ENCODE measurements at places on chromosomes 6 and 20. TPM values are rescaled to one million over a fixed set of nuclear protein-coding genes. Genes with fewer than 3 reads are reported as not detected.
A peak's percentile ranks its signal among the peaks of the same experiment; 100 is the strongest.

- peaks cover 15% of the 10 kb centered on the region for H3K4me1 ChIP-seq
- no peak overlapping the region for H3K27ac ChIP-seq
- H3K27me3 ChIP-seq = peaks cover 75% of the 10 kb centered on the region
- no peak overlapping the region for H3K4me3 ChIP-seq
- DNase-seq = no peak
These were observed 19.8 kb downstream of the DLL1 start for GRCh38 chr6:170270984-170271593.

GRCh38 chr6:47310131-47310480 is 401 bp upstream of the TNFRSF21 start:
- peaks cover 4% of the 10 kb centered on the region for H3K4me1 ChIP-seq
- peaks cover 58% of the 10 kb centered on the region for H3K27me3 ChIP-seq
- H3K36me3 ChIP-seq = no peaks in the 10 kb centered on the region
- H3K27ac ChIP-seq = no peak overlapping the region
- DNase-seq = no peak

DNA sequence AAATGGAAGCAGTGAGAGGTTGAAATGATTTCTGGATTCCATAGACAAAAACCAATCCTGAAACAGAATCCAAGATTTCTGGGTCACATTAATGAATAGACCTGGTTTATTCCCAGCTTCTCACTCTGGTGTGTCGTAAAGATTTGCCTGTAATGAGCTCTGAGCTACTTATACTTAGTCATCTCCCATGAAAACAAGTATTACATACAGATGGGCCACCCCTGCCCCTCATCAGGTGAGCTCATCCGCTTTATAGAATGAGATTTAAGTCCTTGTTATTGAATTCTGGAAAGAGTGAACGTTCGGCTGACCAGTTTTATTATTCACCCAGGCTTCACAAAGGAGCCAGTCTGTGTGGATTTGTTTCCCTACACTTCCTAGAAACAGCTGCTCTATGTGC is 47.1 kb upstream of the TMEM181 start:
- no peak overlapping the region for H3K27ac ChIP-seq
- H3K4me1 ChIP-seq = peaks cover 26% of the 10 kb centered on the region
- H3K36me3 ChIP-seq = no peaks in the 10 kb centered on the region
- no peak overlapping the region for H3K4me3 ChIP-seq
- DNase-seq = no peak
- peaks cover 15% of the 10 kb centered on the region for H3K27me3 ChIP-seq

- DNase-seq = no peak
- H3K4me1 ChIP-seq = no peaks in the 10 kb centered on the region
- H3K27ac ChIP-seq = no peak overlapping the region
- no peak overlapping the region for H3K4me3 ChIP-seq
These were observed 77.3 kb downstream of the KCNB1 start for GRCh38 chr20:49405062-49405683.

GRCh38 chr6:56046576-56046975 is 171.2 kb upstream of the BMP5 start:
- no peaks in the 10 kb centered on the region for H3K36me3 ChIP-seq
- H3K27ac ChIP-seq = no peak overlapping the region
- no peaks in the 10 kb centered on the region for H3K4me1 ChIP-seq
- H3K4me3 ChIP-seq = no peak overlapping the region
- no peaks in the 10 kb centered on the region for H3K27me3 ChIP-seq

DNA sequence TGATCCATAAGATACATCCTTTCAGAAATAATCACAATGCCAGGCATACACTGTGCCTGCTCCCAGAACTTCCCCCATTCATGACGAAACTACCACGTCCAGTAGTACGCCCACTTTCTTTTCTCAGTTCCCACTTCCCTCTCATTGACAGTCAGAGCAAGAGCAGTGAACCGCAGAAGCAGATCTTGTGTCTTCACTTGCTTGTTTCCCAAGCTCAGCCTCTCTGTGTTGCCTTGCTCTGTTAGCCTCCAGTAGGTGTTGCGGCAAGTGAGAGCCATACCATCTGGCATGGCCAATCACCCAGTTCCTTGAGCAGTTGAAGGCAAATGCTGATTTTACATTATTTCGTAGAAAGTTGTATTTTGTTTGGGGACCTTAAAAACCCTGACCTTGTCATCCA is 11.7 kb downstream of the UST start:
- H3K27ac ChIP-seq = peak overlapping the region; percentile 19
- H3K4me3 ChIP-seq = peak overlapping the region; percentile 0
- peaks cover 51% of the 10 kb centered on the region for H3K4me1 ChIP-seq
- peaks cover 40% of the 10 kb centered on the region for H3K27me3 ChIP-seq
- peaks cover 2% of the 10 kb centered on the region for H3K36me3 ChIP-seq
- peak; percentile 80 for DNase-seq

DNA sequence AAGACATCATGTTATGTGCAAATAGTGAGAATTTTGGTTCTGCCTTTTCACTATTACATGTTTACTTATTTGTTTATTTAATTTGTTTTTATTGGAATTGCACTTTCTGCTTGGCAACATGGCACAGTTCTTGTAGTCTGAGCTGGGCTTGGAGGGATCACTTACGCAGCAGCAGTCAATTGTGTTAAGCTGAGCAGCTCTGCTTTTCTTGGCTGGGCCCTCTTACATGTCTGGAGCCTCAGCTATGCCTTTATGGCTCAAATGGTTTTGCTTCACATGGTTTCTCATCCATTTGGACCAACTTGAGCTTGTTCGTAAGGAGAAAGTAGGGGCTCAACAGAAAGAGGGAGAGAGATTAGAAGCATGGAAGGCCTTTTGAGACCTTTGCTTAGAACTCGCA is 327.5 kb upstream of the EPHA7 start:
- no peak overlapping the region for H3K27ac ChIP-seq
- no peak for DNase-seq
- no peaks in the 10 kb centered on the region for H3K36me3 ChIP-seq

- H3K27me3 ChIP-seq = peaks cover 44% of the 10 kb centered on the region
- peaks cover 3% of the 10 kb centered on the region for H3K36me3 ChIP-seq
- DNase-seq = no peak
- H3K4me3 ChIP-seq = no peak overlapping the region
- H3K4me1 ChIP-seq = no peaks in the 10 kb centered on the region
These were observed 2.4 kb upstream of the FOXA2 start for GRCh38 chr20:22586645-22587310.

DNA sequence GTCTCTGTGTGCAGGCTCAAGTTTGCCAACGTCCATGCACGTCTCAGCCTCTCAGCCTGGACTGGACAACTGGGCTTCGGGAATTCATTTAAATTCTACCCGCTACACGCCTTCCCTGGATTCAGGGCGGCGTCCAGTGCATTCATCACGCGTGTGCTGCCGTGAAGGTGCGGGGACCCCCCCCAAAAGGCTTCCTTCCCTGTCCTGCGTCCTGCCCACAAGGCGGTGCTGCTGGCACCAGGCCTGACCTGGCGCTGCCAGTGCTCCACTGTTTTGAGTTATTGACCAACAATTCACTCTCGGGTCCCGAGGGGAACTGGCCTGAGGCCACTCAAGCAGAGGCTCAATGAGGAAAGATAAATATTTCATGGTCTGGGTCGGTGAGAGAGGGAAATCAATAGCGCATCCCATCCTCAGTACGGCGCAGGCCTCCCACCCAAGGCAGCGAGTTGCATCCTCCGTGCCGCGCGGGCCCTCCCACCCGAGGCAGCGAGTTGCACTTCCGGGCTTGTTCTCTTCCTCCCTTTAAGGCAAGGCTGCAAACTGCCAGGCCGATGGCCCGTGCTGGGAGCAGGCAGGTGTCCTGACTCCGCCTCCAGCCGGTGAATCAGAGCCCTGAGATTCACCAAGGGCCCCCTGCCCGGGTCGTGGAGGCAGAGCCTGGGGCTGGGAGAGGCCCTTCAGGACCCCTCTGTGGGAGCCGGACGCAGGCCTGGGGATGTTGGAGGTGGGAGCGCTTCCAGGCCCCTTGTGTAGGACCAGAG is 22.8 kb upstream of the BHLHE23 start:
- peaks cover 45% of the 10 kb centered on the region for H3K27me3 ChIP-seq
- no peak overlapping the region for H3K4me3 ChIP-seq
- DNase-seq = no peak
- H3K36me3 ChIP-seq = no peaks in the 10 kb centered on the region

- no peak overlapping the region for H3K27ac ChIP-seq
- no peak overlapping the region for H3K4me3 ChIP-seq
- no peaks in the 10 kb centered on the region for H3K36me3 ChIP-seq
- H3K4me1 ChIP-seq = peaks cover 27% of the 10 kb centered on the region
These were observed 107.2 kb downstream of the TOX2 start for GRCh38 chr20:44021900-44022299.

DNA sequence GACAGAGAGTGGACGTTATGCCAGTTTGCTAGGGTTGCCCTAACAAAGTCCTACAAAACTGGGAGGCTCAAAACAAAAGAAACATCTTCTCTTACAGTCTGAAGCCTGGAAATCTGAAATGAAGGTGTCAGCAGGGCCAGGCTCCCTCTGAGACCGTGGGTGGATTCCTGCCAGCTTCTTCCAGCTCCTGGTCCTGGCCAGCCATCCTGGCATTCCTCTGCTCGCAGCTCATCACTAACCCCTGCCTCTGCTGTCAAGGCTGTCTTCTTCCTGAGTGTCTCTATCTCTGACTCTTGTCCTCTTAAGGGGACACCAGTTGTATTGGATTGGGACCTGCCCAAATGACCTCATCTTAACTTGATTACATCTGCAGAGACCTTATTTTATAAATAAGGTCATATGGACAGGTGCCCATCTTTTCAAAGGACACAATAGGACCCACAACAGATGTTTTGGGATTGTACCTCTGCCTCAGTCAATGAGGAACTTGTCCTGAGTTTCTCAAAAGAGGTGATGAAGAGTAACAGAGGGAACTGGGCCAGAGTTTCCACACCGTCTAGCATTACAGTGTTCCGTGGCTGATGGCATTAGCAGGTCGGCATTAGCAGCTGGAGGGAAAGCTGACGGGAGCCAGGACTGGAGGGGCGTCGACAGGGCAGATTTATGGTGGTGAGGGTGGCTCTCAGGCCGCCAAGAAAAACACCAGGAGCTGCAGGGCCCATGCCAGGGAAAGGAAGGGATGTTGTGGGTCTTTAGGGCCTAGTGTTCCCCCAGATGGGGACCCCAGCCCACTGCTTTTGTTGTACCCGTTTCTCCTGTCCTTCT is 157.3 kb downstream of the TBXT start:
- H3K4me1 ChIP-seq = peaks cover 2% of the 10 kb centered on the region
- H3K36me3 ChIP-seq = no peaks in the 10 kb centered on the region
- no peak overlapping the region for H3K4me3 ChIP-seq
- H3K27ac ChIP-seq = no peak overlapping the region
- no peak for DNase-seq

GRCh38 chr6:30548375-30548774 is 7.9 kb downstream of the GNL1 start:
- H3K4me1 ChIP-seq = peaks cover 13% of the 10 kb centered on the region
- peaks cover 32% of the 10 kb centered on the region for H3K36me3 ChIP-seq
- no peak for DNase-seq
- no peaks in the 10 kb centered on the region for H3K27me3 ChIP-seq

- no peaks in the 10 kb centered on the region for H3K4me1 ChIP-seq
- no peak overlapping the region for H3K4me3 ChIP-seq
- H3K27me3 ChIP-seq = no peaks in the 10 kb centered on the region
- H3K36me3 ChIP-seq = no peaks in the 10 kb centered on the region
- DNase-seq = no peak
- no peak overlapping the region for H3K27ac ChIP-seq
These were observed 477.7 kb downstream of the TFAP2A start for GRCh38 chr6:9937031-9937763.

DNA sequence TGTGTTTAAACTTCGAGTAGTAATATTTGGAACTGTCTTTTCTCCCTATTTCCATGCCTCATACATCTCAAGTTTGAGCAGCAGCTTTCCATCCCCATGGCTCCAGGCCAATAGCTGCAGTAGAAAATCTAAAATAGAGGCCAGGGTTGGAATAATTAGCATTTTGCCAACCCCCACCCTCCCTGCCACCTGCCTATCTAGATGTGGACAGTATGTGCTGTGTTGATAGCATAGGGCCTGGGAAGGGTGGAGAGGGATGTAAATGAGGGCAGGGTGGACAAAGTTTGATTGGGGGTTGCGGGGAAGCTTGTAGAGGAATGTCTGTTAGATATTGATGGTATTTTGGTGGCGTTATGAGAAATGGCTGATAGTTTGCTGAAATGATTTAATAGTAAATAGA is 5.6 kb downstream of the TOP1 start:
- peaks cover 83% of the 10 kb centered on the region for H3K4me1 ChIP-seq
- DNase-seq = no peak
- H3K36me3 ChIP-seq = peaks cover 60% of the 10 kb centered on the region
- H3K27ac ChIP-seq = no peak overlapping the region

GRCh38 chr20:56347628-56348304 is 11.0 kb upstream of the FAM210B start:
- H3K36me3 ChIP-seq = no peaks in the 10 kb centered on the region
- H3K4me3 ChIP-seq = no peak overlapping the region
- H3K27ac ChIP-seq = no peak overlapping the region

DNA sequence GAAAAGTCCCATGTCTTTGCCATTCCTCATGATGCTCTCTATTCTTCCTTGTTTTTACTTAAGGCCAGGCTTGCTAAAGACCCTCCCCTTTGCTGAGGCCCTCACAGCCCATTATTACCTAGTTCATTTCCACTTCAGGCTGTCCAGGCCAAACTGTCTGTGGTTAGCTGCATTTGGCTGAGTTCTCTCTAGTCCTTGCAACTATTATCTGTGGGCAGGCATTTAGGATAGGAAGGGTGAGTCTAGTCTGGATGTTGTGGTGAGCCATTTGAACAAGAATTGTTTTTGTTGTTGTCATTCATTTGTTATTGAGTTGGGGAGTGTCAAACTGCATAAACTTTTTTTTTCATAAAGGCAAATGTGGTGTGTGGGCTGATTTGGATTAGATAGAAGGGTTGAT is 182.4 kb downstream of the CD109 start:
- H3K27ac ChIP-seq = no peak overlapping the region
- H3K4me1 ChIP-seq = peaks cover 2% of the 10 kb centered on the region
- no peak overlapping the region for H3K4me3 ChIP-seq
- no peak for DNase-seq
- H3K36me3 ChIP-seq = no peaks in the 10 kb centered on the region

Gene HUS1B
- 1.9 TPM for total RNA-seq

Gene SALL4
- 0.06 TPM for total RNA-seq

Gene ARMH2
- 0.41 TPM for total RNA-seq

Gene RAD21L1
- total RNA-seq = 0.67 TPM

Gene BPHL
- total RNA-seq = 9.2 TPM

Gene MUC22
- total RNA-seq = not detected

Gene OR2H2
- total RNA-seq = not detected

Gene TBX18
- total RNA-seq = not detected

Gene HMGCLL1
- total RNA-seq = not detected

Data from activated CD8-positive, alpha-beta memory T cell treated with anti-CD3 and anti-CD28 coated beads, Interleukin-2, amount 10 ng/mL, durations not matched to agents 7 days and 5 days (primary cell).